ENCODE measurements at places on chromosomes 1 and 21.

- no peaks in the 10 kb centered on the region for H3K36me3 ChIP-seq
- H3K27ac ChIP-seq: no peak overlapping the region
- DNase-seq: no peak
- H3K4me1 ChIP-seq: no peaks in the 10 kb centered on the region
- no peak overlapping the region for H3K4me3 ChIP-seq
- no peaks in the 10 kb centered on the region for H3K27me3 ChIP-seq
Observed at GRCh38 chr1:13550663-13551062, 33.0 kb upstream of the PDPN start.

- H3K27ac ChIP-seq: no peak overlapping the region
- no peak for DNase-seq
- H3K36me3 ChIP-seq: peaks cover 18% of the 10 kb centered on the region
Observed at GRCh38 chr21:46190491-46191131, 6.4 kb upstream of the SPATC1L start.

DNA sequence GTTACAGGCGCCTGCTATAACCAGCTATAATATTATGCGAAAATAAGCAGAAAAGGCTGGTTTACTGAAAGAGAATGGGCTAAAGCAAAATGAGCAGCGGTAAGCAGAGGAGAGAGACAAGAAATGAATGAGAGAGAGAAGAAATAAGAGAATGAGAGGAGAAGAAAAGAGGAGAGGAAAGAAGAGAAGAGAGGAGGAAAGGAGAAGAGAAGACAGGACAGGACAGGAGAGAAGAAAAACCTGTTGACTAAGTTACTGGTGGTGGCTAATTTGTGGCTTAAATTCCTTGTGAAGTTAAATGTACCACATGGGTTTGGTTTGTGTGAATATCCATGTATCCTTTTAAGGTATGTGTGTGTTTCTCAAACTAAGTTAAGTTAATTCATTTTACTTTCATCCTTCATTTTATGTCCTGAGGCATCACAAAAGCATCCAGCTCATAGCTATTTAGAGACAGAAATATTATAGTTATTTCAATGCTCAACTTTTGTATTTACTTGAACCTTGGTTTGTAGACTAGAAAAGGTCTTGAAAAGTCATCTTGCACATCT is 3.1 kb upstream of the DDR2 start:
- DNase-seq: no peak
- no peak overlapping the region for H3K4me3 ChIP-seq
- H3K4me1 ChIP-seq: no peaks in the 10 kb centered on the region
- no peaks in the 10 kb centered on the region for H3K27me3 ChIP-seq
- no peak overlapping the region for H3K27ac ChIP-seq

- H3K4me3 ChIP-seq: no peak overlapping the region
- H3K27me3 ChIP-seq: no peaks in the 10 kb centered on the region
- H3K4me1 ChIP-seq: no peaks in the 10 kb centered on the region
Observed at GRCh38 chr21:35942211-35943144, 117.8 kb downstream of the SETD4 start.

DNA sequence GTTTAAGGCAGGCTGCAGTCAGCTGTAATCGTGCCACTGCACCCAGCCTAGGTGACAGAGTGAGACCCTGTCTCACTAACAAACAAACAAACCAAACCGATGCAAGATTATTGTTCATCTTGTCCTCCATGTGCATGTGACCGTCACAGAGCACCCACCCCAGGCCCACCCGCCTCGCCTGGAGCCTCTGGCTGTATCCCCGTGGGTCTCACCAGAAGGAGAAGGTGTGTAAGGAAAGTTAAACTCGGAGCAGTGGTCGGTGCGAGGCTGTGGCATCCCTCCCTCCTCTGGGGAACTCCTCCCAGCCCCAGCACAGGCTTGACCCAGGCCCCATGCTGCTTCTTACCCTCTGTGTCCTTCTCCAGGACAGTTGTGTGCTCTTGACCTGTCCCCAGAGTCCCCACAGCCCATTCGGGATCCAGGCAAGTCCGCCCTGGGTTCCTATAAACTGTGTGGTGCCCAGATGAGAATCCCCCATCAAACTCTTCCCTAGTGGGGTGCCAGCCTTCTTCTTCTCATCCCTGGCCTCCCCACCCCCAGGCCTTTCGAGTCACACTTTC is 318.4 kb downstream of the AJAP1 start:
- H3K4me3 ChIP-seq: no peak overlapping the region
- H3K27me3 ChIP-seq: no peaks in the 10 kb centered on the region
- no peak for DNase-seq
- H3K36me3 ChIP-seq: no peaks in the 10 kb centered on the region

- no peaks in the 10 kb centered on the region for H3K4me1 ChIP-seq
- no peak overlapping the region for H3K4me3 ChIP-seq
- no peak overlapping the region for H3K27ac ChIP-seq
- no peaks in the 10 kb centered on the region for H3K36me3 ChIP-seq
- H3K27me3 ChIP-seq: no peaks in the 10 kb centered on the region
Observed at GRCh38 chr1:51222136-51222787, 13.8 kb upstream of the RNF11 start.

GRCh38 chr1:181018901-181019681 is 3.6 kb downstream of the STX6 start:
- no peak for DNase-seq
- no peaks in the 10 kb centered on the region for H3K4me1 ChIP-seq
- H3K4me3 ChIP-seq: no peak overlapping the region
- H3K36me3 ChIP-seq: no peaks in the 10 kb centered on the region
- no peak overlapping the region for H3K27ac ChIP-seq

DNA sequence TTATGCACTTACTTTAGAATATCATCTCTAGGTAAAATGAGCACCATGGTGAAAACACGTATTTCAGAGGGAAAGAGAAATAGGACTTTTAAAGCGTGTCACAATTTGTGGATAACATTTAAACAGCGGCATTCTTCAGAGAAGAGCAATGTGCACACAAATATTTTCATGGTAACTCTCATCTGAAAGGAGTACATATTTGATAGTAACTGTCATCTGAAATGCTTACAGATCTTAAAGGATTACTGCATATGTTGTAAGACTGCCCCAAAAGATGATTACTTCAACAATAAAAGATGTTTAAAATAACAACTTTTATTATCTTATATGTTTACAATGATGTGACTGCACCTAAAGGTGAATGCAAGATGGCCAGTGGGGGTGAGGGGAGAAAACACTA is 408.8 kb downstream of the PLA2G4A start:
- DNase-seq: no peak
- no peak overlapping the region for H3K27ac ChIP-seq
- no peaks in the 10 kb centered on the region for H3K36me3 ChIP-seq
- H3K4me3 ChIP-seq: no peak overlapping the region
- no peaks in the 10 kb centered on the region for H3K27me3 ChIP-seq

GRCh38 chr1:167404161-167404888 is 114.0 kb downstream of the CD247 start:
- H3K27me3 ChIP-seq: no peaks in the 10 kb centered on the region
- H3K36me3 ChIP-seq: no peaks in the 10 kb centered on the region
- H3K27ac ChIP-seq: no peak overlapping the region
- no peaks in the 10 kb centered on the region for H3K4me1 ChIP-seq
- no peak overlapping the region for H3K4me3 ChIP-seq
- no peak for DNase-seq

DNA sequence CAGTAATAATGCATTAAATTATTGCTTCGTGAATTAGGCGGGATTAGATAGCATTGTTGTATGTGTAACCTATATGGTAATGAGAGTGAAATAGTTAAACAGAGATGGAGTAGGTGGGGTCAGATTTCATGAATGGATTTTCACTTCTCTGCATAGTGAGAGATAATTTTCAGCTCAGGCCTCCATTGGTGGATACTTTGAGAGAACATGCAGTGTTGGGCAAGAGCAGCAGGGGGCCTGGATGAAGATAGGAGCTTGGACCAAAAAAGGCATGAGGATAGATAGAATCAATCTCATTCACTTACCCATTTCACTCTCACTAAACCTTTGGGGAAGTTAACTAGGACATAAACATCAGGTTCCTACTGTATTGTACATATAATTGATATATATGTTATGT is 39.5 kb upstream of the C1orf87 start:
- H3K27me3 ChIP-seq: no peaks in the 10 kb centered on the region
- H3K4me3 ChIP-seq: no peak overlapping the region
- DNase-seq: no peak
- no peaks in the 10 kb centered on the region for H3K36me3 ChIP-seq
- H3K27ac ChIP-seq: no peak overlapping the region

- H3K27ac ChIP-seq: no peak overlapping the region
- H3K4me1 ChIP-seq: peaks cover 13% of the 10 kb centered on the region
- no peak overlapping the region for H3K4me3 ChIP-seq
- no peaks in the 10 kb centered on the region for H3K27me3 ChIP-seq
- DNase-seq: no peak
- no peaks in the 10 kb centered on the region for H3K36me3 ChIP-seq
Observed at GRCh38 chr21:37370152-37371040, 3.8 kb downstream of the DYRK1A start.

DNA sequence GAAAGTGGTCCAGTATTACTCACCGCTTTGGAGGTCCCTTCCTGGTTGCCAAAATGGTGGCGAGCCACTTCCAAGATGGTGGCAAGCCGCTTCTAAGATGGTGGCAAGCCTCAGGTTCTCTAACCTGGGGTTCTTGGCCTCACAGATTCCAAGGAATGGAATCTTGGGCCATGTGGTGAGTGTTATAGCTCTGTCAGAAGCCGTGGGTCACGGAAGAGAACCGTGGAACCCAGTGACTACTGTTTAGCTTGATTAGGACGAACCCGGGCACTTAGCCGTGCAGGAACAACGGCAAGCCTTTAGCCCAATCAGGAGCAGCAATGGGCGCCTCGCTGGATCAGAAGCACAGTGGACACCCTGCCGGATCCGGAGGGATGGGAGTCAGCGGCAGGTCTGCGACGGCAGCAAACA is 356.2 kb upstream of the TMPRSS15 start:
- H3K27ac ChIP-seq: no peak overlapping the region
- no peaks in the 10 kb centered on the region for H3K36me3 ChIP-seq
- H3K4me3 ChIP-seq: no peak overlapping the region
- no peaks in the 10 kb centered on the region for H3K27me3 ChIP-seq

DNA sequence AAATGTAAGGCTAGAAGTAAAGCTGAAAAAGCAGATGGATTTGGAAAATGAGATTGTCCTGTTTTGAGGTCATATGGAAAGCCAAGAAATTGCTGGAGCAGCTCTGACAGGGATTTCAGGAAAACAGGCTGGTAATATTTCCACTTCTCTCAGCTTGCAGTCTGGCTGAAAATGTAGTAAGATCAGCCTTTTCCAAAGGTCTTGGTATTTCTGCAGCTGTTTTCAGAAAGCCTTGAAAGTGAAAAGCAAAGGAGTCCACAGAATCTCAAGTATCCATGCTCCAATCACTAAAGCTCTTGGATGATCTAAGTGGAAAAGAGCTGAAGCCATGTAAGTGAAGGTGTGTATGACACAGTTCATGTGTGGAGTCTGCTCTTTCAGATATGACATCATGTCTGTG is 41.6 kb upstream of the APOBEC4 start:
- no peaks in the 10 kb centered on the region for H3K4me1 ChIP-seq
- no peak overlapping the region for H3K4me3 ChIP-seq
- H3K27me3 ChIP-seq: no peaks in the 10 kb centered on the region
- no peaks in the 10 kb centered on the region for H3K36me3 ChIP-seq
- no peak overlapping the region for H3K27ac ChIP-seq

DNA sequence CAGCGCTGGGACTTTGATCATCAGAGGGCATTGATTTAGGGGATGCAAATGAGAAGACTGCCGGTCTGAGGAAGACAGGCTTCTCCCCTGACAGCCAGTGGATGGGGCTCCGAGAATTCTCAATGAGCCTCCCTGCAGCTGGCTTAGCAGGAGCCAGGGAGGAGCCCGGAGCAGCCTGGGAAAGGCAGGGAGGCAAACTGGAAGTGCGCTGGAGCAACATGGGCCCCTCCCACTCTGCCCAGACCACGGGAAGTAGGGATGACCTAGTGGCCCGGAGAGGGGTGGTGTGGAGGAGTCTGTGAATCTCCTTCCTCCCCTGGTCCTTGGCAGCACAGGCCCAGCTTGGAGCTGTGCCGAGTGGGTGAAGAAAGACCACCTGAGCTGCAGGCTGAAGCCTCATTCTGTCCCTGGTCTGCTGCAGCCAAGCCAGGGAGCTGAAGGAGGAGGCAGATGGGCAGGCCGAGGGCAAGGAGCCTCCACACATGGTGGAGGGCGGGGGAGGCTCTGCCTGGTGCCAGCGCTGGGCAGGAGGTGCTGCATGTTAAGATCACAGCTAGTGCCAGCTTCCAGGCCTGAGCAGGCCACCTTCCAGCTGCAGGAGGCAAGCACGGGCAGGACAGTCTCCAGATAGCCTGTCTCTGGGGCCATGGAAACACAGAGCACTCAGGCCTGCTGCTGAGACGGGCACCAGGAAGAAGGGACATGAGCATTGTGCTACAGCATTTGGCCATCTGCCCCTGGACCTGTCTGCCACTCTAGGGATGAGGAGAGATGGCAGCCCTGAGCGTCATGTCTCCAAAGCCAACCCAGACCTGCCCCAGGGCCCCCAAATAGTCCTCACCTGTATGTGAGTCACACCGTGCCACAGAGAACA is 12.2 kb upstream of the CLSTN1 start:
- no peaks in the 10 kb centered on the region for H3K27me3 ChIP-seq
- no peaks in the 10 kb centered on the region for H3K36me3 ChIP-seq

DNA sequence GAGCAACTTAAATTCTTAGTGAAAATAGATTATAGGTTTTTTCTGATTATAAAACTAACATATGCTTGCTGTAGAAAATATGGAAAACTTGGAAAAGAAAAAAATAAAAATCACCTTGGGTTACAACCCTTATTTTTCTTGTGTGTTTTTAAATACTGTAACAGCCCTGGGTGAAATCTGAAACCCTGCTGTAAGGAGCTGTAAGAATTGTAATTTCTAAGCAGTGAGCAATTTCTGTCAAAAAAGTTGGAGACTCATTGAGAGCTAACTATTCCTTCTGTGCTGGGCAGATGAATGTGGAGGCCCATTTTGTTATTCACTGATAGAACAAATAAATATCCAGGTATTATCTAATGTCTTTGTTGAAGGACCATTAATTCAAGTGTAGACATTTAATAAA is 42.6 kb downstream of the ADCY10 start:
- H3K4me3 ChIP-seq: no peak overlapping the region
- no peaks in the 10 kb centered on the region for H3K4me1 ChIP-seq
- DNase-seq: no peak
- H3K27ac ChIP-seq: no peak overlapping the region
- H3K27me3 ChIP-seq: no peaks in the 10 kb centered on the region

GRCh38 chr1:93672069-93672468 is 9.6 kb downstream of the BCAR3 start:
- no peak for DNase-seq
- no peak overlapping the region for H3K27ac ChIP-seq
- H3K4me3 ChIP-seq: no peak overlapping the region
